Activated T-cell treated with anti-CD3 and anti-CD28 coated beads for 1 hour (primary cell): ENCODE measurements at places on chromosomes 7 and 10.

DNA sequence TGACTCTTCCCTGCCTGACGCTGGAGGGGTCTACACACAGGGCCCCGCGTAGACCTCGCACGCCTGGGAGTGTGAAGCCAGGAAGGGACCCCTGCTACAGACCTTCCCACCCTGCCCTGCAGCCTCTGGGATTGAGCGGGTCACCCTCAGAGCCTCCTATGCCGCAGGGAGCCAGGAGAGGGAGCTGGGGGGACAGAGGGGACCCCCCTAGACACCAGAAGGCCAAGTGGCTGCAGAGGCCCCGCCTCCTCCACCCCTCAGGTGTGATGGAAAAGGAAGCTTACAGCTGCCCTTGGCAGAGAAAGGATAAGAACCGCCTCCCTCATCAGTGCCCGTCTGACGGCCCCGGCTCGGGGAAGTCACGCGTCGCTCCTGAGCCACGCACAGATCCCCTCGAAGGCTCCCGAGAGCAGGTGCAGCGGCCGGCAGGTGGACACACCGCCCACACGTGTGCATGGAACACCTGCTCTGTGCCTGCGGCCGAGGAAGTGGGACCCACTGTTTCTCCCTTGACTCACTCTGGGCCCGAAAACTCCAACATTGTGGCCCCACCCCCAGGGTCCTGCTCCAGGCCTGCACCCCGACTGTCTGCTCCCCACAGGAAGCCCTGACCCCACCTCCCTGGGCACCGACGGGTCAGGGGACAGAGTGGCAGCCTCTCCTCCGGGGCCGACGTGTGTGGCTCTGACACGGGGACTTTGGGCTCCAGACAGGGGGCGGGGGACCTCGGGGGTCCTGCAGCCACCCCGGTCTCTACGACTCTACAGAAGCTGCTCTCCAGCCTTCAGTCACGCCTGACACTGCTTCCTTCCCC is 73.3 kb downstream of the MICALL2 start:
- no peak for DNase-seq

DNA sequence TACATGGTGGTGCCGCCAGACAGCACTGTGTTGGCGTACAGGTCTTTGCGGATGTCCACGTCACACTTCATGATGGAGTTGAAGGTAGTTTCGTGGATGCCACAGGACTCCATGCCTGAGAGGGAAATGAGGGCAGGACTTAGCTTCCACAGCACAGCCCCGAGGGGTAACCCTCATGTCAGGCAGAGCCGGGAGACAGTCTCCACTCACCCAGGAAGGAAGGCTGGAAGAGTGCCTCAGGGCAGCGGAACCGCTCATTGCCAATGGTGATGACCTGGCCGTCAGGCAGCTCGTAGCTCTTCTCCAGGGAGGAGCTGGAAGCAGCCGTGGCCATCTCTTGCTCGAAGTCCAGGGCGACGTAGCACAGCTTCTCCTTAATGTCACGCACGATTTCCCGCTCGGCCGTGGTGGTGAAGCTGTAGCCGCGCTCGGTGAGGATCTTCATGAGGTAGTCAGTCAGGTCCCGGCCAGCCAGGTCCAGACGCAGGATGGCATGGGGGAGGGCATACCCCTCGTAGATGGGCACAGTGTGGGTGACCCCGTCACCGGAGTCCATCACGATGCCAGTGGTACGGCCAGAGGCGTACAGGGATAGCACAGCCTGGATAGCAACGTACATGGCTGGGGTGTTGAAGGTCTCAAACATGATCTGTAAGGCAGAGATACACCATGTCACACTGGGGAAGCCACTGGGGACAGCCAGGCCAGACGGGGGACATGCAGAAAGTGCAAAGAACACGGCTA is 104.6 kb upstream of the TNRC18 start:
- DNase-seq = peak; percentile 41

- DNase-seq = no peak
Observed at GRCh38 chr7:77910124-77910523, 111.6 kb downstream of the PHTF2 start.

DNA sequence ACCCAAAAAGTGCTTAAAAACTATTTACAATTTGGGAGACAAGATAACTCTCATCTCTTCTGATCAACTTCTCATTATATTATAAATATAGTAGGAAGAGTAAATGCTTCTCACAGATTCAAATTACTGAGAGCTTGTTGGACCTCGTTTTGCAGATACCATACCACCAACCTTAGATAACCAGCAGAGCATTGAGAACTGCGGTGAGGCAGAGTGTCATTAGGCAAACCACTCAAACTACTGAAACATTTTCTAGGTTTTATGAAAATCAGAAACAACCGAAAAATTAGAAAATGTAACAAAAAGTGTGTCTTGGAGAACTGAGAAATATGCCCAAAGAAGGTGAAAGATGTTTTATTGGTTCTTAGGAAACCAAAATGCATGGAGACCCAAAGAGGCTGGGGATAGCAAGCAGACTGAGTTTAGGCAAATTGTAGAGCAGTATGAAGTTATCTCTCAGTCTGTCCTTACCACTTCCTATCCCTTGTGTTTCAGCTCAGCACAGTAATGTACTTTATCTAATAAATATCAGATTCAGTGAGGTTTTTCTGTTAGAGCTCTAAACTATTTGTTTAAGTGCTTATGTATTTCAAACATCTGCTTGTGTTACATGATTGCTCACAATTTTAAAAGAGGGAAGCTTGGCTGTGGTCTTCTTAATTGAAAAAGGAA is 77.9 kb downstream of the HECTD2 start:
- no peak for DNase-seq

DNA sequence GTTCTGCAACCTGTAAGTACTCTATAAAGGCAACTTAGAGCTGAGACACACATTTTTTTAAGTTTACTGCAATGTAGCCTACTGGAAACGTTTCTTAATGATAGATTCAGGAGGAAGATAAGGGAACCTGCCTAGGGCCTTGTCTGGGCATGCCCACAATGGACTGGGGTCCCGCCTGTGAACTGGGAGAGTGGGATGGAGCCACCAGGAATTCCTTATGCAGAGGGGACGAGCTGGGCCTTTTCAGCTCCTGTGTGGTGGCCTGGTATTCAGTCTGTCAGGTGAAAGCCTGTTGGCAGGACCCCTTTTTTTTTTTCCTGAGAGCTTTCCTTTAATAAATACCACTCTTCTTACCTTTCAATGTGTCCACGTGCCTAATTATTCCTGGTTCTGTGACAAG is 384.4 kb upstream of the ZWINT start:
- no peak for DNase-seq

DNA sequence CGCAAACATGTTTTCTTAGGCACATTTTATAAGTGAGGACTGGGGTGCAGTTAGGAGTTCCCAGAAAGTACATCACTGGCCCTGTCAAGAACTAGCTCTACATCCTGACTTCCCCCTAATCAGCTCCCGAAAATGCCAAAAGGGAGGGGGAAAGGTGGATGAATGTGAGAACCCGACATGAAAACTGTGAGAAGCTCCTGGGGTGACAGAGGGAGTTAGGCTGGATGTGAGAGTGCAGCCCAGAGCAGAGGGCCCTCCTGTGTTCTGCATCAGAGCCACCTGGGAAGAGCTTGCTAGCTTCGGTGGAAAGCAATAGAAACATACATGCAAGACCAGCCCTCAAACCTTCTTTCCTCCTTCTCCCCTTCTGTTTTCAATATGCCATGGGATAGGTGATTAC is 30.5 kb upstream of the SEM1 start:
- DNase-seq = no peak

GRCh38 chr7:144786079-144786478 is 49.8 kb downstream of the TPK1 start:
- DNase-seq = no peak

- no peak for DNase-seq
Observed at GRCh38 chr7:30212701-30213111, 71.7 kb upstream of the ZNRF2 start.
